SW480 (cell line): ENCODE measurements at places on chromosomes 7 and 10.
A peak's percentile ranks its signal among the peaks of the same experiment; 100 is the strongest.

GRCh38 chr7:40468891-40469864, 334.4 kb downstream of the SUGCT start:
- DNase-seq = no peak

GRCh38 chr7:111640416-111640815, 78.1 kb upstream of the IMMP2L start:
- DNase-seq = no peak

DNA sequence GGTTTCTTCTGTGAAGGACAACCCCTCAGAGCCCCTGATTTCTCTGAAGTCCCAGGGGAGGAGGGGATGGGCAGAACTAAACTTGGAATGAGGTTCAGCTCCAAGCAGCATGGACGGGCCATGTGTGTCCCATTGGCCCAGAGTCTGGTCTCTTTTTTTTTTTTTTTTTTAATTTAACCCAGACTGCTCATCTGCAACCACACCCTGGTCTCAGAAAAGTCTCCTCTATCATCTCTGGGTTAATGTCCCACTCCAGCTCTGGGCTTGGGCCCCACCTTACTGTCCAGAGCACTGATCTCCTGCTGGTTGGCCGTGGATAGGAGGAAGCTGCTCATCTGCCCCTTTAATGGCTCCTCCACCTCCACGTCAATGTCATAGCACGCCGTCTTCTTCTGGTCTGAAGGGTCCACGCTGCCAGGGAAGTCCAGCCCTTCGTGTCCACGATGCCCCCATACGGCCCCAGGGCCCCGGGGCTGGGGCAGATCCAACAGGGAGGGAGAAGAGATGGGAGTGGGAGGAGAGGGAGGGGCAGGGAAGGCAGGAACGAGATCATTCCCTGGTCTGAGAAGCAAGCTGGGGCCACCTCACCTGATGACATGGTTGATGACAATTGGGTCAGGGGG, 7.7 kb downstream of the CHPF2 start:
- no peak for DNase-seq

DNA sequence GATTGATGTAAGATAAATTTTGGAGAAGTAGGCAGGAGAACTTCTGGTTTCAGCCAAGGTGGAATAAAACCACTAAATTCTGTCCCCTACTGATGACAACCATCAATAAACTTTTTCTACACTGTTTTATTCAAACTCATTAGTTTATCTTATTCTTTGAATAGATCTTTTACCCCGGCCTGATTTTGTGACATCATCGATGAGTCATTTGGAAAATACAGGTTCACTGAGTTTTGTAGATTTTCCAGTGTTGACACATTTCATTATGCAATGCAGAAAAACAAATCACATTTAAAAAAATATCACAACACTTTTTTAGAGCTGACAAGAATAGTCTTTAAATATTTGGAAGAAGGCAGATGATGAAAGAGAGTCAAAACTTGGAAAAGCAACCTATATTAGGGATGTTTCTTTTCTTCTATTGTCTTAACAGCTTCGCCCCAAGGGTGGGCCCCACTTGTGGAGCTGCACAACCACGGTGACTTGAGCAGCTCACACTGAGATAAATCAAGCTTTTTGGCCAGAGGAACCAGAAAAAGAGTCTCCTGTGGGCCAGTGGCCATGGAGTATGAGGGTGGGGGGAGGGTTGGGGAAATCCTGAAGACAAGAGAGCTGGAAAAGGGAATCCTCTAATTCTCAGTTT, 112.8 kb downstream of the PTEN start:
- DNase-seq = no peak

DNA sequence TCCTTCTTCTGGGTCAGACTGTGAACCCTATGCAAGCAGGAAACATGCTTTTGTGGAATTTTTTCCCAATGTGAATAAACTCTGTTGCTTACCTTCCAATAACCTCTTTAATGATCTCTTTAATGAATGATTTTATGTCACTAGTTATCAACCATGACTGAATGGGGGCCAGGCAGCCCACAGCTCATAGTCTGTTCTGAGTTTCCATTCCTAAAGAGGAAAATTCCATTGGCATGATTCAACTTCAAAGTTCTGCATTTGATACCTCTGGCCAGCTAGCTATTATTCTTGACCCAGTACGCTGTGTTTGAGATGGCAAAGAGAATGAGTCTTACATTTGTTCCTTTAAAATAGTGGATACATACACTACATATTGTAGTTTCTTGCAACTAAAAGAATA, 867.8 kb upstream of the CELF2 start:
- no peak for DNase-seq

GRCh38 chr10:118742032-118742431, 12.7 kb downstream of the CACUL1 start:
- no peak for DNase-seq

DNA sequence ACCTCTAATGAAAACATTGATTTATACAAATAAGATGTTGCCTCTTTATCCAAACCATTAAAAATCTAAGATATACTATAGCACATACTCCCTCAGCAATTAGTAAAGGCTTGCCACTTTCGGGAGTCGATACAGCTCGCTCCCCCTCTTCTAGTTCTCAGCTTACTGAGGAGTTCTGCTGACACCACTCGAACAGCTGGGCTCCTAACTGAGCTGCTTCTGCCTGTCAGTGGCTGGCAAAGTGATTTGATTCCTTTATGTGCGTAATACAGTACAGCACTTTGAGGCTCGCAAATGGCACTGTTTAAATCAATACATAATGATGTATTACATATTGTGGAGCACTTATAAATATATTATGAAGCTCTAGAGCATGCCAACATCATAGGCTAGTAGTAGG, 241.8 kb downstream of the CREB5 start:
- DNase-seq = no peak

DNA sequence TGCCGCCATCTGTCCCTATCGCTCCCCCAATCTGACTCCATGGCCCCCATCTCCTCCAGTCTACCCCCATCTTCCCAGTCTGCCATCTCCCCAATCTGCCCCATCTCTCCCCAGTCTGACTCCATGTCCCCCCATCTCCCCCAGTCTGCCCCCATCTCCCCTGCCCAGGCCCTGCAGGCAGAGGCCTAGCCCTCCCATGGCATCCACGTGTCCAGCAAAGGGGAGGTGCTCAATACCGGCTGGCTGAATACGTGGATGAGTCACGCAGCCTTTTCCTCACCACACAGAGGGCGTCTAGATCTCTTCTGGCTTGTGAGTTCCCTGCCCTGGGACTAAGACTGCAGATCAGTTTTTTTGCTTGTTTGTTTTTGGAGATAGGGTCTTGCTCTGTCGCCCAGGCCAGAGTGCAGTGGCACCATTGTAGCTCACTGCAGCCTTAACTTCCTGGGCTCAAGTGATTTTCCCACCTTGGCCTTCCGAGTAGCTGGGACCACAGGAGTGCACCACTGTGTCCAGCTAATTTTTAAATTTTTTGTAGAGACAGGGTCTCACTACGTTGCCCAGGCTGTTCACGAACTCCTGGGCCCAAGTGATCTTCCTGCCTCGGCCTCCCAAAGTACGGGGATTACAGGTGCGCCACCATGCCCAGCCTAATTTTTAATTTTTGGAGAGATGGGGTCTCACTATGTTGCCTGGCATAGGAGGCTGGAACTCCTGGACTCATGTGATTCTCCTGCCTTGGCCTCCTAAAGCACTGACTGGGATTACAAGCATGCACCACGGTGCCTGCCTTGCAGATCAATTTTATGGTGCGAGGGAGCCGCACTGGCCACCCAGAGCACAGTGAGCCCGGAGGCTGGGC, 15.3 kb upstream of the GPR146 start:
- DNase-seq = peak; percentile 97

DNA sequence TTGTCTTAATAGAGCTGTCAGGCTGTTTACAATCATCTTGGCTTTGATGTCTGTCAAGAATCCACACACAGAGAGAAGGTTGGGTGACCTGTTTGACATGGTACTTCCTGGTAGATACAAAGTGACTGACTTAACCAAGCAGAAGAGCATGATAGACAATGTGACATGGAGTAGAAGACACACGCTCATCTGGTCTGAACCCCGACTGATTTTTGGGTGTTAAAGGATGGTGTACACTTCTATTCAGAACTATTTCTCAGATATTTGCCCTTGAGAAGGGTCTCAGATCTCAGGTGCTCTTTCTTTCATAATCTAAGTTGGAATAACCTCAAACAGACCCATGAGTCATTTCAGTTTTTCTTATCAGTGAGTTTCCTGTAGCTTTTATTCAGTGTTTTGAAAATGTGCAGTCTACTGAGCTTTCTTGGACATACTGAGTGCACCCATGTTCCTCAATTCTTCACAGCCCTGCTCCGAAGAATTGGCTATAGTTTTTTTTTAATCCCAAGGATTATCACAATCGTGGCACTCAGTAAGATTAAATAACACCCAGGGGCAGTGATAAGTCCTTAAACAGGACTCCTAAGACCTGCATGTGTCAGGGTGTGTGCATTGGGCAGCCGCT, 46.4 kb upstream of the NXPH1 start:
- no peak for DNase-seq

- DNase-seq = no peak
These were observed 15.0 kb downstream of the CLRN3 start for GRCh38 chr10:127877699-127878098.
